ENCODE measurements at places on chromosomes 5 and 9.

- no peak for DNase-seq
Observed at GRCh38 chr5:89458332-89458656, 575.3 kb upstream of the MEF2C start.

GRCh38 chr9:110088099-110088498, 119.9 kb downstream of the C9orf152 start:
- no peak for DNase-seq

DNA sequence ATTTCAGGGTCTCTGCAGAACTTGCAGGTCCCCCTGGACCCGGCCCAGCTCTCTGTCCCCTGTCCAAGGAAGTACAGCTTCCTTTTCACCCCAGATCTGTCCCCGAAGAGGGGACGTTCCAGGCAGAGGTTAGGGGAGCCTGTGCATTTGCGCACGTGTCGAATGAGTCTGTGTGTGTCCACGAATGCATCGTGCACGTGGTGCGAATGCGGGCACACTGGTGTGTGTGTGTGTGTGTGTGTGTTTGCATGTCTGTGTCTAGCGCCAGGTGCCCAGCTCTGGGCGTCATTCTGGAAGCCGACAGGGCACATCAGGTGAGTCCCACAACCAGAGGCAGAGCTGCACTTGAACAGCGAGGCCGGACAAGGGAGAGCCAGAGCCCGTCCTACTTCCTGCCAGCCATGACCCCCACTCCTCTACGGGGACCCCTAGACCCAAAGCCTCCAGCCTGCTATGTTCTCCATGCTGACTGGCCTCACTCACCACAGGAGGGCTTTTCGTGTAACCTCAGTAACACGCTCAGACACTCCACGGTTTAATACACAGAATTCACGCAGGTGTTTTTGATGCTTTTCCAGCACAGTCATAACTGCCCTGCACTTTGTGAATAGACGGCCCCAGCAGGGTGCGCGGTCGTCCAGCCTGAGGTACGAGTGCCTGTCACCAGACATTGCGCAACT, 41.3 kb upstream of the CACNA1B start:
- no peak for DNase-seq

DNA sequence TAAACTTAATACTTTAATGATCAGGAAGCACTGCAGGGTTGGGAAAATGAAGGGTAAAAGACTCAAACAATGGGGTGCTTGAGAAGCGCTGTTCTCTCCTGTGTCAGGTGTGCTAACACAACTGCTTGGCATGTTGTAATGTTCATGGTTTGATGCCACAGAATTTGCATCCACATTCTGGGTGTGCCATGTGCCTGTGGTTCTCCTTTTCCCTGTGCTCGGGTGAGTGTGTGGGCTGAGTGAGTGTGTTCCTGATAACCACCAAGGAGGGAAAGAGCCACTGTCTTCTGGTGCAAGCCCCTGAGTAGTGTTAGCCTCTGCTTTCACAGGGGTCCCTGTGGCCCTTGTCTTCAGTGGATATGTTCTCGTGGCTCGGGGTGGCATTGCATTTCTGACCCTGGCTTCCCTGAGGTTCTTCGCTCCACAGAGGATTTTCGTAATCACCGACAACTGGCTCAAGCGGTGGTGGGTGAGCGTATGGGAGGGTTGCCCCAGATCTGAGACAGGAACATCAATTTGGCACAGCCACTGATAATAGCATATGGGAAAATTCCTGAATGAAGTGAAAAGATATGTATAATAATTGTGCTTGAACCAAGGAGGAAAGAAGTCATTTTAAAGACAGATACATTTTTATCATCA, 102.0 kb downstream of the MVB12B start:
- DNase-seq, result no peak

- DNase-seq, result no peak
Observed at GRCh38 chr9:124054582-124055227, 43.1 kb downstream of the LHX2 start.

GRCh38 chr5:6510132-6510531, 61.5 kb downstream of the UBE2QL1 start:
- no peak for DNase-seq

DNA sequence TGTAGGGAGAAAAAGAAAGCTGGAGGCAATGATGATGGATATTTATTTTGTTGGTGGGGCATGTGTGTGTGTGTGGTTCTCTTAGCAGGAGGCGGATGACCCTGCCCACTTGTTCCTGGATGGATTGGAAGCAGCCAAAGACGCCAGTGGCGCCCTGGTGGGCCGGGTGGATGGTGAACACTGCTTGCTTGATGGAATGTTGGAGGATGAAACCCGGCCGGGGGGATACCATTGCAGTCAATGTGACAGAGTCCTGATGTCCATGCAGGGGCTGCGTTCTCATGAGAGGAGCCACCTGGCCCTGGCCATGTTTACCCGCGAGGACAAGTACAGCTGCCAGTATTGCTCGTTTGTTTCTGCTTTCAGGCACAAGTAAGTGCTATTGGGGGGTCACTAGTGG, 69.2 kb downstream of the ZNF462 start:
- DNase-seq, result no peak

GRCh38 chr5:134127376-134127861, 12.9 kb downstream of the TCF7 start:
- DNase-seq, result no peak

DNA sequence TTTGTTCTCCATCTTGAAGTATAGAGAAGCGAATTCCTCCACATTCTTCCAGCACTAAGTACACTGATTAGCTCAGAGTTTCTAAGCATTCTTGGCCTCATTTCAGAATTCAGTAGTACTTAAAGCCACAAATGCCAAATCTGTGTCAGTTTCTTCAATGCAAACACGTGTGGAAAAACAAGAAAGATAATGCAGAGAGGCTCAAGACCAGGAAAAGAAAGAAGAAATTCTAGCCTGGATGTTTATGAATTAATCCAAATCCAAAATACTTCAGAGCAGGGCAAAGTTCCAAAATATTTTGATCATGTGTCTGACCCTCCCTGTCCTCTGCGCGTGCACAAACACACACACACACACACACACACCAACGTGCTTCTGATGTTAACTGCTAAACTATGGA, 457.6 kb downstream of the SLCO4C1 start:
- no peak for DNase-seq

DNA sequence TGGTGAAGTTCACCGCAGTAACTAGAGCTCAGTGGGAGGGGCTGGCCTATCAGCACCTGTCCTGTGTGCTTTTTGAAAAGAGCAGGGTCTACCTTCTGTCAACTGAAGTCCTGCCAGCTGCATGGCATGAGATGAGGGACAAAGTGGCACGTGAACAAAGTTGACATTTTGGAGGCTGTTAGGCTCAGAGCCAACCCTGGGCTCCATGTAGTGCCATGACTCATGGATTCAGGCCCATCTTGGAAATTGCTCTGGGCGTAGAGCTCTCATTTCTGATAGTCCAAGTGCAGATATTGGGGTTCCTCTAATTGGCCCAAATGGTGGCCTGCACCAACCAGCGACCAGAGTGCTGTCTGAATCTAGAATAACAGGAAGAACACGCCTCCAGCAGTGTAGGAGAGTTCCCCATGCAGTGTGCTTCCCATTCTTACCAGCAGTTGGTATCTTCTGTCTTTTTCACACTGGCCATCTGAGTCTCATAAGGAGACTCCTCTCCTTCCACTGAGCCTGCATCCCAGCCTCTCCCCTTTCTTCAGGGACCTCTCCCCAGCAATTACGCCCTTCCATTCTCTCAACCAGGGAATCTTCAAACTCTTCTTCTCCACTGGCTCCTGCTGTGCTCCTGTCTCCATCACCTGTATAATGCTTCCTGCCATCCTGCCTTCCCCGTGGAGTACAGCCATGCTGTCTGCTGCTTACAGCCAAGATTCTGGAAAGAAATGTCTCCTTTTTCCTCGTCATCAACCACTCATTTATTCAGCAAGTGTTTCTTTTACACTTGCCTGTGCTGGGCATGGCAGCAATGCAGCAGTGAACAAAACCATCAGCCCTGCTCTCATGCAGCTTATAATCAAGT, 30.4 kb downstream of the IRF1 start:
- DNase-seq, result no peak

DNA sequence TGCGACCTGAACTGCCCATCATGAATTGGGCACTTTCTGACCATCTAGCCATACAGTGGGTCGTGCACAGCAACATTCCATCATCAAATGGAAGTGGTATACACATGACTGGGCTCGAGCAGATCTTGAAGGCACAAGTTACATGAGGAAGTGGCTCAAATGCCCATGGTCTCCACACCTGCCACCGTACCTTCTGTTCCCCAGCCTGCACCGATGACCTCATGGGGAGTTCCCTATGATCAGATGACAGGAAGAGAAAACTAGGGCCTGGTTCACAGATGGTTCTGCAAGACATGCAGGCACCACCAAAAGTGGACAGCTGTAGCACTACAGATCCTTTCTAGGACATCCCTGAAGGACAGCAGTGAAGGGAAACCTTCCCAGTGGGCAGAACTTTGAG, 21.8 kb downstream of the MTMR12 start:
- no peak for DNase-seq

- no peak for DNase-seq
Observed at GRCh38 chr5:137431051-137431450, 68.1 kb downstream of the SPOCK1 start.

DNA sequence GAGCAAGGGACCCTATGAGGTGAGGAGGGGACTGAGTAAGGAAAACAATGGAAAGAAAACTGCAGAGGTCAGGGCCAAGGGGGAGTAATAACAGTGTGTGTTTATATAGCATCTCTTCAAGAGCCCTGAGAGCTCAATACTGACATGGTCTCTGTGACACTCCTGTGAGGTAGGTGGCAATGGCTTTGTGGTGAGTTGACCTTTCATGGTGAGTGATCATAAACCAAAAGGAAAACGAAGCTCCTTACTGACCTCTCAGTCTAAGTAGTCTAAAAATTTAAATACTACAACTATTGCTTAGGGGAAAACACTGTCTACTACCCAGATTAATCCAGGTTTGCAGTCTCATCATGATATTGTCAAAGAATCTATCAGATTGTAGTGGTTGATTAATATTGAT, 130.9 kb downstream of the SNCAIP start:
- no peak for DNase-seq

GRCh38 chr5:37773809-37774208, 66.0 kb downstream of the GDNF start:
- DNase-seq, result no peak

GRCh38 chr5:96372726-96373380, 60.2 kb downstream of the PCSK1 start:
- DNase-seq, result no peak

DNA sequence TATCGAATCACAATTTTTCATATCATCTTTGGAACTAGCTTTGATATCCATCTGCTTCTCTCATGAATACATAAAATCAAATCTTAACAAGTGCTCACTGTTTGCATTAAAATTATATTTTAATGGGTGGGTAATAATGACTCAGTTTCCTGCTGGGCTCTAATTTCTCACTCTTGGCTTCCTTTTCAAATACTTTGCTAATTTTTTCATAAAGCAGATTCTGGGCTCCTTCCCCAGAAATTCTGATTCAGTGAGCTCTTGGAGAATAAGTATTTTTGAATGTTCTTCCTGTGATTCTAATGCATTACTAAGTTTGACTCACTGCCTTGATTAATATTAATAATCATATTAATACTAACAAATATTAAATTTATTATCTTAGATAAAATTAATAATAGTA, 48.9 kb downstream of the YIPF5 start:
- DNase-seq, result no peak

DNA sequence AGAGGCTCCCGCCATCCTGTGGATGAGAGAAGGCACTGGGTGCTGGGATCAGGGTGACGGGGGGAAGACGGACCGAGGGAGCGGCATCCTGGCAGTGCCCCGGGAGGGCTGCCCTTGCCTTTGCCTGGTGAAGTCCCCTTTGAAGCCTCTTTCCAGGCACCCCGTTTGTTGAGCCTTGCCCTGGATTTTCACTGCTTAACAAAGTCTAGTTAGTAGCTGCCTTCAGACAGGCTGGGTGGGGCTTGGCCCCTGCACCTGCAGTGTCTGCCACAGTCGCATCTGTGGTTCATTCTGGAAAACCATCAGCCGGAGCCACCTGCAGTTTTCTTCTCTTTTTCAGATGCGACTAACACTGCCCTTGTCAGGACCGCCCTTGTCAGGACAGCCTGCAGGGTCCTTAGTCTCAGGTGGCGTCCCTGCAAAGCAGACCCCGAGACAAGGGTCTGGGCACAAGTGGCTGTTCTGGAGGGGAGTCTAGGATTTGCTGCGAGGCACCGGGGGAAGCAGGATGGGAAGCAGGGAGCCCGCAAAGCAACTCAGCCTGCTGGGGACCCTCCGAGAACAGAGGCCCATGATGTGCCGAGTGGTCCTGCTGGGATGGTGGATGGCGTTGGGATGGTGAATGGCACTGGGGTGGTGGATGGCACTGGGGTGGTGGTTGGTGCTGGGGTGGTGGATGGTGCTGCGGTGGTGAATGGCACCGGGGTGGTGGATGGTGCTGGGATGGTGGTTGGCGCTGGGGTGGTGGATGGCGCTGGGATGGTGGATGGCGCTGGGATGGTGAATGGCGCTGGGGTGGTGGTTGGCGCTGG, 147.9 kb upstream of the COL5A1 start:
- DNase-seq, result no peak

DNA sequence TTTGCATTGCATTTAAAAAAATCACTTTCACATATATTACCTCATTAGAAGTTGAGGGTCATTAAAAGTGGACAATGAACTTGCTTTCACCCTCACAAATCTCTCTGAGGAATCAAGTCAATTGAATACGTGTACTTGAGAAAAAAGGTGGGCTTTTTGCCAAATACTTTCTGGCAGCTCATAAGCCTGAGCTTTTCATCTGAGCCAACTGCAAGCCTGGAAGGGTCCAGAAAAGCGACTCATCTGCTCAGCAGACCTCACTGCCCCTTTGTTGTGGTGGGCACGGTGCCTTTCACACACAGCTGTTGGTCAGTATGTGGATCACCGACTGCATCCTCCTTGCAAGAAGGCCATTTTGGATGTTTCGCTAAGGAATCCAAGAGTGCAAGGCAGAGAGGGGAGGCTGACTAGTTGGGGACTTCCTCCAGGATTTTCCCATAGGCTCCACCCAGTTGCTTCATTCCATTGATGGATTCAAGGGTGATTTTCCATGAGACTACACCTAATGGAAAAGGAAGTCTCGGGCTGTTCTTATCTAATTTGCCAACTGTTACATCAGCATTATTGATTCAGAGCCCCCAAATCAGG, 564.7 kb downstream of the PDE4D start:
- DNase-seq, result no peak

DNA sequence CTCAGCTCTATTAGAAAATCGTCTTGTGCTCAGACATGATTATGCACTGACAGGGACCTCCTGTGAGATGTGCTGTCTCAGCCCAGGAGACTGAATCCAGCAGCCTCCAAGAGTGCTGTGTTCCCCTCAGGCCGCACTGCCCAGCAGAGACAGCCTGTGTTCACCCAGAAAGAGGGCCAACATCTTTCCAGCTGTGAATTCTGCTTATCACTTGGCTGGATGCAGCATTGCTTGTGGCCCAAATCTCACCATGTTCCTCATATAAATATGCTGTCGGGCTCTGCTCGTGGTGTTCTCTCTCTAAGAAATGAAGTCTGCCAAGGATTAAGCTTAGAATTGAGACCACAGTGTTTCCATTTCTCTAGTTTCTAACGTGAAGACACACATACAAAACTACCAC, 983.0 kb upstream of the WWC1 start:
- no peak for DNase-seq

DNA sequence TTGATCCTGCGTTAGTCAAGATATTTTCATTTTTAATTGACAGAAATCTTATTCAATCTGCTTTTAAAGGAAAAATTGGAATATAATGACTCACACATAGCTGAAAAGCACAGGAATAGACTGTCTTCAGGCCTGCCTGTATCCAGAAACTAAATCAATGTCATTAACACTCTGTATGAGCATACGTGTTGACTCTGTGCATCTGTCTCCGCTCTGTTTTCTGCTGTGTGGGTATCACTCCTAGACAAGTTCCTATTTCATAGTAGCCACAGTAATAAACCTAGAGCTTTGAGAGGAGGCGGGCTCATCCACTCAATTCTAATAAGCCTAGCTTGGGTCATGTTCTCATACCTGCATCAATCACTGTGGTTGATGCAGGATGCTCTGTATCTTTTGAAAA, 267.6 kb downstream of the KCTD16 start:
- no peak for DNase-seq

All from GM12892 (cell line).